ENCODE measurements at places on chromosomes 5 and 9.

GRCh38 chr9:21154018-21154608, 12.3 kb downstream of the IFNA21 start:
- peak; percentile 35 for DNase-seq

- DNase-seq = peak; percentile 76
These were observed 1.9 kb upstream of the PJA2 start for GRCh38 chr5:109411627-109412026.

DNA sequence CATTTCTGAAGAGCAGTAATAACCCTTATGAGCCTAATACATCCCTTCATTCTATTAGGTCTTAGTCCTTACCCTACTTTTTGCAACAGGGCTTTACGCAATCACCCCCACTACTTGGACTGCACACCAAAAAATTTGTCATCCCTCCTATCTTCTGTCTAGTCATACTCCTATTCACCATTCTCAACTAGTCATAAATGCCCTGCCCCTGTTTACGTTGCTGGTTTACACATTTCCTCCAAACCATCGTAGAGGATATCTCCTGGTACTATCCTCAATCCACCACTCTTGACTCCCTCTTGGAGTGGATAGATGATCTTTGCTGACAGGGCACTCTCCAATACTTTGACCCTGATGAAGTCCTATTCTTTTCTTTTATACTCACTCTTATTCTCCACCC, 98.2 kb upstream of the CCNG1 start:
- peak; percentile 28 for DNase-seq

DNA sequence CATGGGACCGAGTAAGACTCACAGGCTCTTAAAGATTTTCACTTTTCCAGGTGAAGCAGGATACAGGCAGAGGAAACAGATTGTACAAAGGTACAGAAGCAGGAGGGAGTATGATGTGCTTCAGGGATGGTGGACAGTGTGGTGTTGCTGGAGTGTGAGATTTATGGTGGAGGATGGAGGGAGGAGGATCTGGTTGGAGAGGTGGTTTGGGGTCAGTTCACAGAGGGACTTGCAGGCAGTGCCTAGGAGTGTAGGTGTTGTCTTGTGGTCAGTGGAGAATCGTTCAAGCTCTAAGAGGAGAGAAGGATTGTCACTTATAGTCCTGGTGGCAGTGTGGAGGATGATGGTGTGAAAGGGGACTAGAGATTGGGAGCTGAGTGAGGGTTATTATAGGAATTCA, 11.8 kb downstream of the RALGPS1 start:
- DNase-seq = no peak

DNA sequence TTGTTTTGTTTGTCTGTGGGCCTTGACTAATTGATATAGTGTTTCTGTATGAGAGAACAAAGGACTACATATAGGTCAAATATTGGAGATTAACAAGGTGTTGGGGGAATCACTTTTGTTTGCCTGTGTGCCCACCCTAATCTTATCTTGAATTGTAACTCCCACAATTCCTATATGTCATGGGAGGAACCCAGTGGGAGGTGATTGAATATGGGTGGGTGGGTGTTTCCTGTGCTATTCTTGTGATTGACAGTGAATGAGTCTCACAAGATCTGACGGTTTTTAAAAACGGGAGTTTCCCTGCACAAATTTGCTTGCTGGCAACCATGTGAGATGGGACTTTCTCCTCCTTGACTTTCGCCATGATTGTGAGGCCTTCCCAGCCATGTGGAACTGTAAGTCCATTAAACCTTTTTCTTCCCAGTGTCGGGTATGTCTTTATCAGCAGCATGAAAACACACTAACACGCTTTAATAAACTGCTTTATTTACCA, 64.9 kb upstream of the HSPB3 start:
- no peak for DNase-seq

DNA sequence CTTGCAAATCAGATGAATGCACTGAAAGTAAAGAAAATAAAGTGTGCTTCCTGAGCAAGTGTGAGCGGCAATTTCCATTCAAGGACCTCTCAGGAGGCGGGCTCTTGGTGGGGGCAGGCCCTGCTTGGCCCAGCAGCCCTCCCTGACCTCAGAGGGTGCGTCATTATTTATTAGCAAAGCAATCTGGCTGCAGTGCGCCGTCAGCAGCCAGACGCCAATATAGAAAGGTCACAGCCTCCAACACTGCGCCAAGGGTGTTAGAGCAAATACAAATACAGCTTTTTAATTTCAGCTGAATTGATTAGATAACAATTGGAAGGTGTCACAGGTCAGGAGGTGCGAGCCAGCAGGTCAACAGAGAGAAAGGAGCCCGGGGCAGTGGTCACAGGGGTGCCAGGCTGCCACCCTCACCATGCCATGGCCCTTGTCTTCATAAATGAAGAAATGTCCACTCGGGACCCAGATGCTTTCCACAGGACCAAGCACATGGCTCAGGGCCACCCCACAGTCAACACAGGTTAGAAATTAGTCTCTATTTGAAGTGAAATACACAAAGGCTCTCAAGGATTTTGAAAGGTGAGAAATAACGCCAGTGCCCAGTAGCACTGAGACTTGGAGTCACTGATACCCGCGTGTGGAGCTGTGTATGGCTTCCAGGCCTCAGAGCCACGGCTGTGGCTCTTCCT, 309.8 kb downstream of the IRX2 start:
- DNase-seq = no peak

DNA sequence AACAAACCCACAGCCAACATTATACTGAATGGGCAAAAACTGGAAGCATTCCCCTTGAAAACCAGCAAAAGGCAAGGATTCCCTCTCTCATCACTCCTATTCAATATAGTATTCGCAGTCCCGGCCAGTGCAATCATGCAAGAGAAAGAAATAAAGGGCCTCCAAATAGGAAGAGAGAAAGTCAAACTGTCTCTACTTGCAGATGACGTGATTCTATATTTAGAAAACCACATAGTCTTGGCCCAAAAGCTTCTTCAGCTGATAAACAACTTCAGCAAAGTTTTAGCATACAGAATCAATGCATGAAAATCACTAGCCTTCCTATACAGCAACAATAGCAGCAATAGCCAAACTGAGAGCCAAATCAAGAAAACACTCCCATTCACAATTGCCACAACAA, 333.7 kb upstream of the EDIL3 start:
- DNase-seq = no peak

DNA sequence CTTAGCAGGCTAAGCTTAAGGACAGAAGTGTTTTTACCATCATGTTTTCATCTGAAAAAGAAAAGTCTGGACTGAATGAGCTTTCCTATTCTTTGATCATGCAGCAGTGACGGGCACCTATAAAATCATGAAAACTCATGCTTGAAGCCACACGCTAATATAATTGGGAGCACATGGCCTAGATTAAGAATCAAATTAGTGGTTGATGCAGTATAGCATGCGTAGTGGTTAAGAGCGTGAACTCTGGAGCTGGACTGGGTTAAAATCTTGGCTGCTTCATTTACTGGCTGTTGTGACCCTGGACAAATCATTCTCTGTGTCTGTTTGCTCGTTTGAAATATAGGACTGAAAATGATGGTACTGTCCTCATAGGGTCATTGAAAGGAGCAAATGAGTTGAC, 49.9 kb upstream of the IL13 start:
- no peak for DNase-seq

DNA sequence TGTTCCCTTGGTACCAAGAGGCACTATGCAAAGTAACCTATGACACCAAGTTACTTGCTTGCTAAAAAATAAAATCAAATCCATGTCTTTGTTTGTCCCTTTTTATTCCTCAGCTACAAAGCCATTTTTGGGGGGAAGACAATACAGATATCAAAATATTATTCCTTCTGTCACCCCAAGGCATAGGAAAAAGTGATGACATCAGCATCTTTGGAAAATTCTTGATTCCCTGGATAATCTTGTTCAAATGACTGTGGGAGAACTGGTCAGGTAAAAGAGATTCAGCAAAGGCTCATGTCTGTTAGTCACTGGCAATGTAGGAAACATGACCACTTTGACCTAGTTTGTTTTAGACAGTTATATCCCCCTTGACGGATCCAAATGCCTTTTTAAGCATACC, 373.1 kb downstream of the MAT2B start:
- no peak for DNase-seq

GRCh38 chr5:132065351-132065937, 5.0 kb downstream of the IL3 start:
- DNase-seq = peak; percentile 56

DNA sequence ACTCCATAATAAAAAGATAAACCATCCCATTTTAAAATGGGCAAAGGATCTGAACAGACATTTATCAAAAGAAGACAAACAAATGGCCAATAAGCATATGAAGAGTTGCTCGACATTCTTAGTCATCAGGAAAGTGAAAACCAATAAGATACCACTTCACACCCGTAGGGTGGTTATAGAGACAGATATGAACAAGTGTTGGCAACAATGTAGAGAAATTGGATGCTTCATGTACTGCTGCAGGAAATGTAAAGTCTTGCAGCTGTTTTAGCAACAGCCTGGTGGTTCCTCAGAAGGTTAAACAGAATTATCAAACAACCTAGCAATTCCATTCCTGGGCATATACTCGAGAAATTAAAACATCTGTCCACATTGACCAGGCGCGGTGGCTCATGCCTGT, 42.5 kb downstream of the GTF3C4 start:
- DNase-seq = no peak

DNA sequence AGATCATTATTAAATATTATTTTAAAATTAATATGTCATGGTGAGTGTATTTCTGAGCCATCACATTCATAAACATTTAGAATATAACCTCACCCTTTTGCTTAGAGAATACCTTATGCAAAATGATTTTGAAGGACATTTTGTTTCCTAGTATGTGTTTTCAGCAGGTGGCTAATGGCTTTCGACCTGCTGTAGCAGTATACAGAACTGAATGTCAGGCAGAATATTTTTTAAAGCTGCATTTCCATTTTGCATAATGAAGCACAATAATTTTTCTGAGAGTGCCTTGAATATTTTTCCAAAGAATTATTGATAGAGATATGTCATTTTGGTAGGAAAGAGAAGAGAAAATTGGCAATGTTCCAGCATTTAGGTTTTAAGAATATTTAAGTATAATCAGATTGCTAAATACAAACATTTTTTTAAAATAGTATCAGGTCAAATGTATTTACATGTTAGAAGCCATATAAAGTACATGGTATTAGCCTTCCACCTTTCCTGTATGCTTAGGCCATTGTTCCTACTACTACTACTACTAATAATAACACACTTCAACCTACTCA, 42.3 kb downstream of the PAM start:
- no peak for DNase-seq

DNA sequence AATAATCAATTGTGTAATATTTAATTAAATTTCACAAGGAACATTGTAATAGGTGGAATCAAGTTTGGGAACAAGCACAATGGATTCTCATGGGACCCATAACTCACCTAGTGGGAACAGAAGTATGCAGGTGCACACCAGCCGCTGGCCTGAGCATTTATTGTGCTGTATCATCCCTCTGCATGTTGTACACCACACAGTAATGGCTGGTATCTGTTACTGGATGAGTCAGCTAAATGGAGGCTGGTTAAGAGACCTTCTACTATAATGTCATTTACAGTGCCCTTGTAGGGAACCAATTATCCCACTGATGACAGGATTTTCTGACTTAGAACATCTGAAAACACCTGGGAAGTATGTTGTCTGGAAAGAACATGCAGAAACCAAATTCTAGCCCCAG, 3.2 kb upstream of the MAP3K1 start:
- DNase-seq = no peak

- DNase-seq = no peak
These were observed 228.3 kb downstream of the CACNA1B start for GRCh38 chr9:138105561-138106505.

DNA sequence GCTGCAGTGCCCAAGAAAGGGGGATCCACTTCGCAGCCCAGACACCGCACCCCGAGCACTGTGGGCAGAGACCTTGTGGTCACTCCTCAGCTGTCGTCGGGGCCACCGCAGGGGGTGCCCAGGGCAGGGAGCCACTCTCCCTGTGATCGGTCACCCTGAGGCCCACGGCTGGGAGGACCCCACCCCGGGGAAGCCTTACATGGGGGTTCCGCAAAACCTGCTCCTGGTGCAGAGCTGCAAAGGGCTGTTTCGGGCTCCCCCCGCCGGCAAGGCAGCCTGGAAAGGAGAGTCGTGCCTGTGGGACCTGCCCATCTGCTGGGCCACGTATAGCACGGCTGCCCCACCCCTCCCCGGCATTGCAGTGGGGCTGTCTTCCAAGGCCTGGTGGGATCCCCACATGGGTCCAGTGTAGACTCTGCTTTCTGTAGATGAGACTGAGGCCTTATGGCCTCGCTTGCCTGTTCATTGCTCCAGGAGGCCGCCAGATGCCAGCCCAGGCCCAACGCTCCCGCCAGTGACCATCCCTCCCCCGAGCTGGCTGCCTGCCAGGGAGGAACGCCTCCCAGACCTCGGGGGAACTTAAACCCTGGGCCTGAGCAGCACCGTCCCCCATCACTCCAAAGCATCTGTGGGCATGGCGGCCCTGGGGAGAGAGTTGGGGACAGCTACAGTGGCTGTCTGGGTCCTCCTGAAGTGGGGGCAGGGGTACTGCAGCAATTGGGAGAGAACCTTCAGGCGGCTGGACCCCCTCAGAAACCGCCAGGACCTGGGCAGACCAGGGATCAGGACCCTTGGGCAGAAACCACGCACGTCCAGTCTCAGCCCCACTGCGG, 1.6 kb upstream of the DNLZ start:
- no peak for DNase-seq

GRCh38 chr9:107437716-107438115, 51.9 kb downstream of the KLF4 start:
- DNase-seq = no peak

GRCh38 chr5:61449804-61450492, 117.9 kb downstream of the ZSWIM6 start:
- DNase-seq = no peak

DNA sequence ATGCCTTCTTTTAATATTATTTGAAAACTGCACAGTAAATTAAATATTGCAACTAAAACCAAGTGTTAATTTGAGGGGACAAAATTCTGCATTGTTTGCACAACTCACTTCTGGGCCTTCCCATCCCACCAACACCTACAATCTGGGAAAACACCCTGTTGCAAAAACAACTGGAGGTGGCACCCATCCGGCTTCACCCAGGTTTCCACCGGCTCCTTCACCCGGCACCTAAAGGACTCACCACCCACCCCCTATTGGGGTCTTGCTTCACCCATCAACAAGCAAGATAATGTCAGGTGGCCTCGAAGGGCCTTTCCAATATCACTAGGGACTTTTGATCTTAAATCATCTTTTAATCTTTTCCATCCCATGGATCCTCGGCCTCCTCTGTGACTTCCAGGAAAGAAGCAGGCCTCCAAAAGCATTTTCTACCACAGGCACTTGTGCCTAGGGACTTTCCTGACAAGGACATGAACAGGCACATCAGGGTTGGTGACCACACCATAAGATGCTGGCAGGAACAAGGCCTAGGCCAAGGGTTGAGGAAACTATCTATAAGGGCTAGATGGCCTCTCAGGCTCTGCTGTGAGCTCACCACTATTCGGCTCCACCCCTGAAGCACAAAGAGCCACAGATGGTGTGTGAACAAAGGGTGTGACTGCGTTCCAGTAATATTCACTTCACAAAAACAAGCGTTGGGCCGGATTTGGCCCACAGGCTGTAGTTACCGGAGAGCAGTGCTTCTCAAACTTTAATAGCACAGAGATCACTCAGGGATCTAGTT, 205.1 kb downstream of the AUH start:
- no peak for DNase-seq

Measured in inflammatory macrophage treated with lipopolysaccharide for 4 hours (primary cell).